Thoracic aorta (tissue), 2 donors: ENCODE measurements at places on chromosomes 2 and 18. TPM values are rescaled to one million over a fixed set of nuclear protein-coding genes. Genes with fewer than 3 reads are reported as not detected.

The MYCN gene
- total RNA-seq, result 0.81 TPM

The TMEM198 gene
- 3.9 TPM for total RNA-seq

DNA sequence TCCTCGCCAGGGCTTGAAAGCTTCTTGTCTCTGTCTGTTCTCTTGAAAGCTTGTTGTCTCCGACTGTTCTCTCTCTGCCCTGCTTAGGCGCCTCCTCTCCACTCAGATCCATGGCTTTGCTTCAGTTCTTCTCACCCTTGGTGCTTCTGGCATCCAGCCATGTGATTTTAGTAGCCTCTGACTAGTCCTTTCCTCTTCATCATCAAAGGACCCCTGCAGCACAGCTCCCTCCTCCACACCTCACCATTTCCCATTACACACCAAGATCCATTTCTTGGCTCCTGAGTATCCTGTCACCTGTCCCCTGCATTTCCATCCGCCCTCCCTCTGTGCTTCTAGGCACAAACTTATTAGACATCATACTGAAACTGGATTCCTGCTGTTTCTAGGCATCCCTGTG is 59.4 kb downstream of the ZNF236 start:
- no peak for DNase-seq

- no peak for DNase-seq
Observed at GRCh38 chr2:128272601-128273468, 45.8 kb downstream of the HS6ST1 start.

GRCh38 chr18:23503963-23504344 is 643 bp downstream of the RMC1 start:
- DNase-seq, result no peak

The KIAA2012 gene
- total RNA-seq, result not detected

The ERICH2 gene
- not detected for total RNA-seq

DNA sequence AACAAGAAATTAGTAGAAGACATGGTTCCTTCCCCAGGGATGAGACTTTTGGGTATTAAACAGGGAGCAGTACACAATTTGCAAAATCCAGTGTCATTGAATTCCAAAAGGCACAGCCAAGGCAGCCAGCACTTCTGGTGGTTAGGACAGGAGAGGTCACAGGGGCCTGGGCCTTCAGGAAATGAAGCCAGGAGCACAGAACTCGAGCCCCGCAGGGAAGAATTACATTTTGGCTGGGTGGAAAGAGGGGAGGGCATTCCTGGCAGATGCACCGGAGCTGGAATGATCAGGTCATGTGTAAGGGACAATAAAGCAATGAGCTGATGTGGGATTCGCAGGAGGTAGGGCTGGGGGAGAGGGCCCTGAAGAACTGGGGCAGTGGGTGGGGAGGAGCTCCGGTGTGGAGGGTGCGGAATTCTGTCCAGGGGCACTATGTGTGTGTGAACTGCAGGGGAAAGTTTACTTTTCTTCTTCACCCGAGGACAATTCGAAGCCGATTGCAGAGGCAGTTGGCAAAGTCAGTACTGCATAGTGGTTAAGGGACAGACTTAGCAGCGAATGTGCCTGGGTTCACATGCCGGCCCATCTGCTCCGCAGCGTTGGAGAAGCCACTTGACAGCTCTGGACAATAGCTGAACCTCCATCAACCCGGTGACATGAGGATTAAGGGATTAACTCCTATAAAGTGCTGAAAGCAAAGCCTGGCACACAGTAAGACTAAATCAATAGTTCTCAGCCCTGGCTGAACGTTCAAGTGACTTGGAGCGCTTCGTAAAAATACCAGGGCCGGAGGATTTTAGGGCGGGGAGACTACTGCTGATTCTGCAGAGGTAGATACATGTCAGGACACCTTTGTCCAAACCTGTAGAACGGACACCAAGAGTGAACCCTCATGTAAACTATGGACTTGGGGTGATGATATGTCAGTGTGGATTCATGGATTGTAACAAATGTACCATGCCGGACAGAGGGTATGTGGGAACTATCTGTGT is 36.4 kb downstream of the ALPK2 start:
- DNase-seq, result no peak

DNA sequence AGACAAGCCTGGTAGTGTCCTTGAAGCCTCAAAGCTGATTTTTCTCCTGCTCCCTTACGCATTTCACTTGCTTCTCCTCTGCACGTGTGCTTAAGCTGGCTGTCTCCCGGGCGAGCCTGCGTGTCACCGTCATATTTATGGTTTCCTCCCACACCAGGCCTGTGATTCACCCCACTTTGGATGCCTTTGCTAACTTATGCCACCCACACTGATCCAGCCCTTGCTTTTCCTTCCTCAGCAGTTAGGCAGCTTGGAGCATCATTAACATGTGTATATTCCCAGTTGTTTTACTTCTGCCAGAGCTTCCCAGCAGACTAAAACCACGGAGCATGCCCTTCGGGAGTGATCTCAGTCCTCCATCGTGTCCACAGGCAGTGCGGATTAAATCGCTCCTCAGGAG is 2.2 kb downstream of the ST3GAL5 start:
- DNase-seq, result peak; percentile 54

The IL36RN gene
- not detected for total RNA-seq

DNA sequence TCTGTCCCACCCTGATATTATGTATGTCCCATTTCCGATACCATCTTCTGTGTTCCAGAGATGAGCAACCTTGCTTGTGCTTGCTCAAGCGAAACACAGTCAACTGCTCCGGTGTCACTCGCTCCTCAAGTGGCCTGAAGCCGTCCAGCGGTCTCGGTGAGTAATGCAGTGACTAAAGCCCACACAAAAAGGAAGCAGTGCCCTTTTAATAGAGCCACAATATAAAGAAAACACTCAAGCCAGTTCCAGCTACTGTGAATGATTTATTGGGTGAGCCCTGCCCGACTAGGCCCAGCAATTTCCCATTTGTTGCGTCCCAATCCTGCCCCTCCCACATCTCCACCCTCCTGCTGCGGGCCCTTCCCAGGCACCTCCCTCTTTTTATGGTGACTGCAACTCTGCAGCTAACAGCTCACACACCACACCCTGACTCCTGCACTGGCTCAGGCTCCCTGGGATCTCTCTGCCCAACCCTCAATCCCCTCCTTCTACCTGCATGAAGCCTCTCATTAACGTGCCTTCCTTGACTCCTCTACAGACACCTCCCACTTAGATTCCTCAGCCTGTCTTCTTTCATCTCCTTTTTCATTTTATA is 44.2 kb upstream of the DSC1 start:
- DNase-seq, result peak; percentile 11

The COL3A1 gene
- total RNA-seq, result 734 TPM

DNA sequence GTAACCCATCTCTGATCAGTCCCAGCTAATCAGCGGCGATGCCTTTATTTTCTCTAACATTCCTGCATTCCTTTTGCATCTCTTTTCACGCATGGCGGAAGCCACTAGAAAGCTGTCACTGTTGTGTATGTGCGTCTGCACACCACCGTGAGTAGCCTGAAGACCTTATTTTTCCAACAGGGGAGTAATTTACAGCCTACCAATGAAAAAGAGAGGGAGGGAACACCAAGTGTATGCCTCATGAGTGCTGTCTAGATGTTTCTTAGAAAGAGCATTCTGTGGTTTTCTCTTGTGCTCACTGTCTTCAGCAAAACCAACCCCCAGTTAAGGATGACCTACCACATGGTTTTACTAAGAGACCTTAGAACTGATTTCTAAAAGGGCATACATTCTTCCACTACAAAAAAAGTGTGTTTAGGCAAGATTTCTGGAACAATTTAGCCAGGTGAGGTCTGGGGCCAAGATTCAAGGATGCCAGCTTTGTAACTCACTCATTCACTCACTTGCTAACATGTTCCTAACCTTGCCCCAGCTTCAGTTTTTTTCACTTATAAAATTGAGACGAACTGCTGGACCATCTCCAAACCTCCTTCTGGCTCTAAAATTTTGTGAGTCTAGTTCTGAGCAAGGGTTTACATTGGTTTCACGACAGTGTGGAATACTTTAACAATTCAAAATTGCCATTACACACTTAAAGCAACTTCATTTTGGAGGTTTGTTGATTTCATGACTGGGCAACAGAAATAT is 51.4 kb downstream of the BCL2 start:
- no peak for DNase-seq

- no peak for DNase-seq
Observed at GRCh38 chr2:232386740-232387450, 8.3 kb downstream of the ALPP start.

- DNase-seq, result no peak
Observed at GRCh38 chr18:34834897-34835296, 124.8 kb downstream of the DTNA start.

DNA sequence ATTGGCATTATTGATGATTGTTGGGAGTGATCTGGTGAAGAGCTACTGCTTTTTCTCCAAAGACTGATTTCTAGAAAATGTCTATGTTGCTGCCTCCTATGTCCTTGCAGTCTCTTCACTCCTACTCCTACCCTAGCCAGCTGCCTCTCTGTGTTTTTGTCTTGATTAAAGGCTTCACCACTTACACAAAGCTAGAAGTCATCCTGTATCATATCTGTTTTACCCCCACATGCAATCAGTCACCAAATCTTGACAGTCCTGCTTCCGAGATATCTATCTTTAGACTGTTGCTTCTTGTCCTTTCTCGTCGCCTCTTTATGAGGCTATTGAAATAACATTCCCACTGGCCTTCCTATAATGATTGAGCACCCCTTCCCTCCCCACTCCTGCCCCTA is 84.5 kb upstream of the ITGA4 start:
- no peak for DNase-seq

- no peak for DNase-seq
Observed at GRCh38 chr2:239116456-239117246, 268.8 kb downstream of the TWIST2 start.

- no peak for DNase-seq
Observed at GRCh38 chr2:235098269-235098668, 146.5 kb downstream of the SH3BP4 start.

GRCh38 chr2:60226191-60226590 is 327.3 kb downstream of the BCL11A start:
- DNase-seq, result no peak

DNA sequence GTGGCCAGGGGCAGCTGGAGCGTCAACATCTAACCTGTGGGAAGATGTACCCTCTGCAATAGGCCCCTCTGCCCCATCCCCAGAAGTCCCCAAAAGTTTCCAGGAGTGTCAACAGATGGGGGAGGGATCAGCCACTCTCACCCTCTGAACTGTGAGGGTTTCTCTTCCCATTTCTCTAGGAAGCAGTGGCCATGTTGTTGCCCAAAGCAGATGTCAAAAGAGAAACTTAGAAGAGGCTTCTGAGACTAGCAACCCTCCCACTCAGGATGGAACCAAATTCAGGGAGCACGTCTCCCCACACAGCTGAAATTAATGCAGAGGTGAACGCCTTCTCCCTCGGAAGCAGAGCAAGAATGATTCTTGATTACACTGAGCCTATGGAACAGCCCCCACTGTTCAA is 70.3 kb downstream of the ARL4C start:
- DNase-seq, result no peak

- DNase-seq, result no peak
Observed at GRCh38 chr2:104473546-104473945, 380.4 kb upstream of the POU3F3 start.

The IL1A gene
- total RNA-seq, result not detected

The FAM110C gene
- 5.0 TPM for total RNA-seq

The FHL2 gene
- 107 TPM for total RNA-seq

DNA sequence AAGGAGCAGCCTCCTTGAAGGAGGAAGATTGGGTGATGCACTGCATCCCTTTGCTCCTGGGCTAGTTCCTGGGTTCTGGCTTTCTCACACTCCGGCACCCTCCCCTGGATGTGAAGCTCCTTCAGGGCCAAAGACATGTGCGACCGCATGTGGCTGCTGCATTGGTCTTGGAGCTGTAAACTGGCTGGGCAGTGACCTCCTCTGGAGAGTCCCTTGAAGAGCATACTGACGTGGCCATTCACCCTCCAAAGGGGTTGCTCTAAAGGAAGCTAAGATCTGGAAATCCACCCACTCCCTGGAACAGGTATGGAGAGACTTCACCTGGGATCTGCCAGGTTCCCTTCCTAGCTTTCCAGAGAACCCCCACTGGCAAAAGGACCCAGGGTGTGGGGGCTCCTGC is 62.1 kb downstream of the TMEM17 start:
- DNase-seq, result no peak

DNA sequence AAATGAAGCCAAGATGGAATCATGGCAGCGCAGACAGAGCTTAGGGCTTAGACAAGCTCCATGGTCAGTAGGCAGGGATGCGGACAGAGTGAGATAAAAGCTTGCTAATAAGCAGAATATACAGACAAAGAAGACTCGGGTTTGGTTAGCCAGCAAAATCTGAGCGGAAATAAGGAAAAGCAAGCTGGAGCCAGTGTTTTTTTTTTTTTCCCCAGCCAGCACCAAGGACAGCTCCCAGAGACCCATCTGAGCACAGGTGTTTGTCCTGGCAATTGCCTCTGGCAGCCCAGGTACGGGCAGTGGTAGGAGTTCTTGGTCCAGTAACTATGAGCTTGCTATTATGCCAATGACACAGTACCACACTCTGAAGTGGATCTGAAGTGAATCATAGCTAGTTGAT is 187.6 kb downstream of the ADCYAP1 start:
- no peak for DNase-seq

GRCh38 chr2:154484338-154485099 is 214.0 kb upstream of the KCNJ3 start:
- DNase-seq, result no peak

The CYP27C1 gene
- 0.35 TPM for total RNA-seq

- DNase-seq, result no peak
Observed at GRCh38 chr2:40321016-40321623, 130.8 kb downstream of the SLC8A1 start.

DNA sequence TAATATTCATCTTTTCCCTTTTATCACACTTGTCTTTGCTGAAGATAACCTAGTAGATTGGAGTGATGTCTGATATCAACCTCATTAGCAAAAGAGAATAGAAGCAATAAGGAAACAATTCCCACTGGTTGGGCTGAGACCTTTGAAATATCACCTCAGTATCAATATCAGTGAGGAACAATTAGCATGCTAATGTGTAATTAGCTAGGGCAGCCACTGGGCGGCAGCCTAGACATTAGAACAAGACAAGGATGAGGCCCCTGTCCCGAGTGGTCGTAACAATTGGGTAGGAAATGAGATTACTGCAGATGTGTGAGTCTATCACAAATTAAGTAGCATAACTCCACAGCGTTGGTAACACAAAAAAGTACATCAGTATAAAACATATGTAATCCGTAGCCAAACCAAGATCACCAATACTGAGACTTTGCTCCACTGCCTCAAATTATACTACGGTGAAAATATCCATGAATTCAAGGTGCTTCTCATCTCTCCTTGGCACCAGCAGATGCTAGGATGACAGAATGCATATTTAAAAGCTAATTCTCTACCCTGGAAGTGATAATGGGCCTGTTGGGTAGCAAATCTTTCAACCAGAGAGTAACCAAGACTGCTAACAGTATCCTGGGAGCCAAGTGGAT is 99.1 kb downstream of the ALPK2 start:
- no peak for DNase-seq

- DNase-seq, result no peak
Observed at GRCh38 chr2:64661741-64662169, 8.0 kb upstream of the SERTAD2 start.

The ELAC1 gene
- 5.6 TPM for total RNA-seq

- no peak for DNase-seq
Observed at GRCh38 chr2:200677721-200678532, 92.1 kb downstream of the AOX1 start.
